Ascending aorta (tissue), 2 donors: ENCODE measurements at places on chromosomes 5 and 9.

GRCh38 chr5:81768935-81769452, 18.1 kb upstream of the SSBP2 start:
- DNase-seq, result no peak
- H3K4me3 ChIP-seq, result no peak overlapping the region
- H3K27me3 ChIP-seq, result no peaks in the 10 kb centered on the region
- peaks cover 9% of the 10 kb centered on the region for H3K4me1 ChIP-seq
- H3K27ac ChIP-seq, result peak overlapping the region; percentile 45

- H3K4me1 ChIP-seq, result peaks cover 4% of the 10 kb centered on the region
- H3K36me3 ChIP-seq, result no peaks in the 10 kb centered on the region
- DNase-seq, result peak; percentile 9
- H3K27ac ChIP-seq, result no peak overlapping the region
These were observed 250.1 kb downstream of the GADD45G start for GRCh38 chr9:89854715-89855475.

DNA sequence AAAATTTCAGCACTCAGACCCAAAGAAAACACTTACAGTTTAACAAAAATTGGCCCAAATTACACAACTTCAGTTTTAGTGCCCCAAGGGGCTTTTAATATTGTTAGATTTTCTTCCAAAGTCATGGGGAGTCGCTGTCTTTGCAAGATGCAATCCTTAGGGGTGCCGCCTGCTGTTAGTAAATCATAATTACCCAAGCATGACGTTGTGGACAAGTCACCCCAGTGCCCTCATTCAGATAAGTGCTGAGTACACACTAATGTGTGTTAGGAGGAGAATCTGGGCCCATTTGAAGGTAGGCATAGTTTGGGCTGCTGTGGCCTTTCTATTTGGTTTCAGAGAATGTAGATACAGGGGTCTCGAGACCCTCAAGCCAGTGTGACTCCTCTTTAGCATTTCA, 138.1 kb downstream of the SV2C start:
- H3K4me3 ChIP-seq, result no peak overlapping the region
- no peaks in the 10 kb centered on the region for H3K36me3 ChIP-seq
- no peak for DNase-seq
- H3K27me3 ChIP-seq, result no peaks in the 10 kb centered on the region

- no peak for DNase-seq
- H3K36me3 ChIP-seq, result no peaks in the 10 kb centered on the region
- no peaks in the 10 kb centered on the region for H3K27me3 ChIP-seq
- H3K4me1 ChIP-seq, result peaks cover 6% of the 10 kb centered on the region
These were observed 808 bp downstream of the SPOCK1 start for GRCh38 chr5:137498301-137498735.

DNA sequence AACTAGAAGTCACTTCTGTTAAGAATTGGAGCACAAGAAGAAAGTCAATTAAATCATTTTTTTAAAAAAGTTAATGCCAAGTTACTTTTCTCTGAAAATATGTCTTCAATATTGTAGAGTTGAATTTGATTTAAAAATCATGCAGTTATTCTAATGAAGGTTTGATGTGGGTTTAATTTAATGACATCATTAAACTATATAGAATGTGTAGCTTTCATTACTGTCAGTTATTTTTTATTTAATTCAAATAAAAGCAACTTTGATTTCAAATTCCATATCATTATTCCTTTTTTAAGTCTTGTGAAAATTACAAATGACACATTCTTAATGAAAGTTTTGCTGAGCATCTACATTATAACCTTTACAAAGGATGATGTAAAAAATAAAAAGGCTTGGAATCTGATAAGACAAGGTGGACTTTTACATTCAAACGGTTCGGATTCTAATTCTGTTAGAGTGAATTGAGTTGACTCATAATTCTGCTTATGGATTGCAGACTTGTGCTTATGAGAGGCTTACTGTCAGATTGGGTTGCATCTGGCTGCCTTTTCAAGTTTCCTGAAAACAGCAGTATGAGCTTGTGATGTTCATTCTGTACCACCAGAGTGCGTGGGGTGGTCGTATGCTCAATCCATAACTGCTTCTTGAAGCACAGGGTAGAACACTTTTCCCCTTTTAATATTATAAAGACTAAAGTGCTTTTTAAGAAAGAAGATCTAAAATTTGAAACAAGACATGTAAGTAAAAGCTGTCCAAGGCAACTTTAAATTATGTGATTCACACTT, 253.0 kb upstream of the ARRDC3 start:
- H3K36me3 ChIP-seq, result no peaks in the 10 kb centered on the region
- DNase-seq, result no peak
- H3K4me1 ChIP-seq, result no peaks in the 10 kb centered on the region
- H3K4me3 ChIP-seq, result no peak overlapping the region
- H3K27ac ChIP-seq, result no peak overlapping the region

DNA sequence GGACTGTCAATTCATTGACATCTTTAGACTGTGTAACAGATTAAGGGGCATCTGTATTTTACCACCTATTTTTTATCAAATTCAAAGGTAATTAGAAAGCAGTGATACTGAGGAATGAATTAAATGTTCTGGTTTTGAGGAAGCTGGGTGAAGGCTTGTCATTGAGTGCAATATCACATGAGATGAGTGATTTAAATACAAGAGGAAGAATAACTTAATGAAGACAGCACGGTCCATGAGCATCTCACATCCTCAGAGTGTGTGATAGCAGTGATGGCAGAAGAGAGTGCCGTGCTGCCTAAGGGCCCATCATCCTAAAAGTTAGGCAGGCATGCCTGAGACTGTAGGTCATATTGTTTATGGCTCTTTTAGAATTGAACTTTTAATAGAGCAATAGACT, 263.3 kb downstream of the MAST4 start:
- H3K36me3 ChIP-seq, result no peaks in the 10 kb centered on the region
- H3K4me1 ChIP-seq, result no peaks in the 10 kb centered on the region
- H3K4me3 ChIP-seq, result no peak overlapping the region
- no peak overlapping the region for H3K27ac ChIP-seq
- no peak for DNase-seq
- H3K27me3 ChIP-seq, result no peaks in the 10 kb centered on the region

GRCh38 chr5:145246961-145247744, 588.0 kb downstream of the PRELID2 start:
- H3K36me3 ChIP-seq, result no peaks in the 10 kb centered on the region
- no peak overlapping the region for H3K27ac ChIP-seq
- peaks cover 9% of the 10 kb centered on the region for H3K4me1 ChIP-seq
- no peak overlapping the region for H3K4me3 ChIP-seq
- no peak for DNase-seq

DNA sequence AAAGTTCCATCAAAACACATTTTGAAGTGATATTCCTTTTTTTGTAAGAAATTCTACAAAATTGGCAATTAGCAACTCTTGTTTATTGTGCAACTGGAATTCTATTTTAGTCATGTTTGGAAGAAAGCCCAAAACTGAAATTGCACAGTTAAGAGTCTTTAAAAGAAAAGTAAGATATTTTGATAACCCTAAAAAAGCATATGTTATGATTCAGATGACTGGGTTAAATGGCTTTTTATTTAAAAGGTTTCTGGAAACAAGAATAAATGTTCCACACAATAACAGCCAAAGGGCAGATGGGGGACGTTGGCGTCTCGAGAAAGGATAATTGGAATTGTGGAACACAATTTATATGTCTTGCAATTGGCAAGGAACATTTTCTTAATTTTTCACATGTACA, 275.2 kb downstream of the CDH9 start:
- no peaks in the 10 kb centered on the region for H3K27me3 ChIP-seq
- no peaks in the 10 kb centered on the region for H3K4me1 ChIP-seq
- H3K36me3 ChIP-seq, result no peaks in the 10 kb centered on the region

- H3K36me3 ChIP-seq, result no peaks in the 10 kb centered on the region
- H3K4me3 ChIP-seq, result no peak overlapping the region
- no peaks in the 10 kb centered on the region for H3K27me3 ChIP-seq
- DNase-seq, result no peak
- no peaks in the 10 kb centered on the region for H3K4me1 ChIP-seq
- no peak overlapping the region for H3K27ac ChIP-seq
These were observed 50.7 kb downstream of the SPEF2 start for GRCh38 chr5:35668319-35668718.

GRCh38 chr9:37390759-37391158, 31.7 kb upstream of the GRHPR start:
- H3K36me3 ChIP-seq, result no peaks in the 10 kb centered on the region
- H3K27me3 ChIP-seq, result no peaks in the 10 kb centered on the region
- no peak overlapping the region for H3K4me3 ChIP-seq
- H3K27ac ChIP-seq, result no peak overlapping the region
- no peak for DNase-seq

DNA sequence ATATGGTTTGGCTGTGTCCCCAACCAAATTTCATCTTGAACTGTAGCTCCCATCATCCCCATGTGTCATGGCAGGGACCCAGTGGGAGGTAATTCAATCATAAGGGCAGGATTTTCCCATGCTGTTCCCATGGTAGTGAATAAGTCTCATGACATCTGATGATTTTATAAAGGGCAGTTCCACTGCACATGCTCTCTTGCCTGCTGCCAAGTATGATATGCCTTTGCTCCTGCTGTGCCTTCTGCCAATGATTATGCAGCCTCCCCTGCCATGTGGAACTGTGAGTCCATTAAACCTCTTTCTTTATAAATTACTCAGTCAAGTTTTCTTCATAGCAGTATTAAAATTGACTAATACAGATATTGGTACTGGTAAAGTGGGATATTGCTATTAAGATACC, 42.4 kb downstream of the MARCHF11 start:
- H3K27me3 ChIP-seq, result no peaks in the 10 kb centered on the region
- H3K4me1 ChIP-seq, result no peaks in the 10 kb centered on the region
- no peak overlapping the region for H3K27ac ChIP-seq
- H3K36me3 ChIP-seq, result no peaks in the 10 kb centered on the region
- DNase-seq, result no peak

- peaks cover 23% of the 10 kb centered on the region for H3K4me1 ChIP-seq
- no peak for DNase-seq
- no peak overlapping the region for H3K4me3 ChIP-seq
- H3K27ac ChIP-seq, result no peak overlapping the region
- H3K36me3 ChIP-seq, result no peaks in the 10 kb centered on the region
These were observed 7.4 kb upstream of the MOB3B start for GRCh38 chr9:27537027-27537435.

GRCh38 chr5:128777052-128777451, 188.2 kb upstream of the SLC27A6 start:
- no peak overlapping the region for H3K4me3 ChIP-seq
- no peak overlapping the region for H3K27ac ChIP-seq
- no peaks in the 10 kb centered on the region for H3K27me3 ChIP-seq
- no peaks in the 10 kb centered on the region for H3K36me3 ChIP-seq
- no peaks in the 10 kb centered on the region for H3K4me1 ChIP-seq
- no peak for DNase-seq

DNA sequence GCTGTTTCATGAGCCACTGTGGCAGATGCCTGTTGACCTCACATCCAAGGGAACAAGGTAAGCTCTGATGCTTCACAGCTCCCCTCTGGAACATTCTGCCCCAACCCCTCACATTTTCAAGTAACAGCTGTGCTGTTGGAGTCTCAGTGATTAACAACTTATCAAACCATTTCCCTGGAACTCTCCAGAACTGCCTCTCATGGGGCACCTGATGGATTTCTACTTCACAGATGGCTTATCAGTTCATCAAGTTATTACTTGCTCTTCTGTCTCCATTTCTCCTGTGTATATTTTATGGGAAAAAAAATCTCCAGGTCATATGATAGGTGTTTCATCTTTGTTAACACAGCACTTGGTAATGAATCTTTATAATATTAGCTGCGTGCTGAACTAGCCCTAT, 322.4 kb downstream of the MAN2A1 start:
- no peaks in the 10 kb centered on the region for H3K4me1 ChIP-seq
- no peak overlapping the region for H3K4me3 ChIP-seq
- H3K27me3 ChIP-seq, result no peaks in the 10 kb centered on the region

GRCh38 chr5:133222979-133223378, 171.2 kb downstream of the HSPA4 start:
- H3K27me3 ChIP-seq, result no peaks in the 10 kb centered on the region
- DNase-seq, result no peak
- no peak overlapping the region for H3K4me3 ChIP-seq
- no peak overlapping the region for H3K27ac ChIP-seq
- H3K4me1 ChIP-seq, result no peaks in the 10 kb centered on the region

- H3K4me3 ChIP-seq, result no peak overlapping the region
- H3K4me1 ChIP-seq, result peaks cover 4% of the 10 kb centered on the region
- no peak overlapping the region for H3K27ac ChIP-seq
These were observed 6.2 kb downstream of the OXCT1 start for GRCh38 chr5:41863871-41864486.

- no peak overlapping the region for H3K4me3 ChIP-seq
- no peaks in the 10 kb centered on the region for H3K4me1 ChIP-seq
- no peaks in the 10 kb centered on the region for H3K27me3 ChIP-seq
- no peak for DNase-seq
These were observed 97.6 kb downstream of the ARSB start for GRCh38 chr5:78887384-78888118.

GRCh38 chr9:35556776-35557175, 48.3 kb upstream of the TESK1 start:
- H3K4me1 ChIP-seq, result no peaks in the 10 kb centered on the region
- no peak for DNase-seq
- H3K27me3 ChIP-seq, result no peaks in the 10 kb centered on the region
- H3K36me3 ChIP-seq, result peaks cover 73% of the 10 kb centered on the region

DNA sequence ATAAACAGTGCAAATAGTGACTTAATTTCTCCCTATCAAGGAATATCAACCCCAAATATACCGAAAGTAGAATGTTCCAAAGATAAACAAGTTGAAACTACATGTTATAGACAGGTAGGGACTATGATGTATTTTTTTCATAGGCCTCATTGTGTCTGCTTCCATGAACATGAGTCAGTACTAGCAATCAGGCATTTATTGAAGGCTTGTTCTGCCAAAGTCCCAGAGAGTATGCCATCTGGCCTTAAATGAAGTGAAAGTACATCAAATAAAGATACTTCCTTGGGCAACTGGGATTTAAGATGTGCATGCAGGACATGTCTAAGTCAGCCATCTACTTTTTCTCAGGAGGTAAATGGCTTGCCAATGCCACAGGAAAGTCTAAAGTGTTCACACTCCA, 6.5 kb downstream of the GHR start:
- H3K4me1 ChIP-seq, result peaks cover 13% of the 10 kb centered on the region
- H3K27ac ChIP-seq, result no peak overlapping the region
- no peak overlapping the region for H3K4me3 ChIP-seq
- H3K27me3 ChIP-seq, result no peaks in the 10 kb centered on the region
- no peaks in the 10 kb centered on the region for H3K36me3 ChIP-seq
- no peak for DNase-seq

- H3K4me3 ChIP-seq, result no peak overlapping the region
- no peaks in the 10 kb centered on the region for H3K27me3 ChIP-seq
- H3K4me1 ChIP-seq, result no peaks in the 10 kb centered on the region
- no peak overlapping the region for H3K27ac ChIP-seq
- no peak for DNase-seq
These were observed 266.6 kb upstream of the DAP start for GRCh38 chr5:11027660-11028059.

DNA sequence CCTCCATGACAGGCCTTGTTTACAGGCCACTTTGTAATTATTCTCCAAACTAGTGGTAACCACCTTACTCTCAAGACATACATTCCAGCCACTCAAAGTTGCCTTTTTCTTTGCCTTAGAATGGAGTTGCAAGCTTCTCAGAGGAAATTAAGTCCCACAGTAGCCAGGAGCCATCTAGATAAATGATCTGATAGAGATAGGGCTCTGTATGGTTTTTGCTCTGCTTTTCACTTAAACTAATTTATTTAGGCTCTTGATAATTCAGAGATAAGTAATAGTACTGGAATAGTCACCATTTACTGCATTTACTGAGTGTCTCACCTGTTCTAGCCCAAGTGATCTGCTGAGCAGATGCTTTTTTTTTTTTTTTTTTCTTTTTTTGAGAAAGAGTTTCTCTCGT, 7.5 kb downstream of the LARP1 start:
- no peaks in the 10 kb centered on the region for H3K36me3 ChIP-seq
- peaks cover 51% of the 10 kb centered on the region for H3K4me1 ChIP-seq
- H3K4me3 ChIP-seq, result no peak overlapping the region
- H3K27me3 ChIP-seq, result no peaks in the 10 kb centered on the region
